ENCODE measurements at places on chromosomes 13 and 19.
A peak's percentile ranks its signal among the peaks of the same experiment; 100 is the strongest.

GRCh38 chr19:4373601-4374497 lies 26.5 kb downstream of the SH3GL1 start:
- no peak for DNase-seq

GRCh38 chr13:26867451-26868091 lies 107.0 kb upstream of the GPR12 start:
- DNase-seq, result no peak

- no peak for DNase-seq
Measured at GRCh38 chr13:35992964-35993363, 138.2 kb downstream of the DCLK1 start.

GRCh38 chr19:32232449-32232848 lies 113.0 kb upstream of the ZNF507 start:
- DNase-seq, result no peak

DNA sequence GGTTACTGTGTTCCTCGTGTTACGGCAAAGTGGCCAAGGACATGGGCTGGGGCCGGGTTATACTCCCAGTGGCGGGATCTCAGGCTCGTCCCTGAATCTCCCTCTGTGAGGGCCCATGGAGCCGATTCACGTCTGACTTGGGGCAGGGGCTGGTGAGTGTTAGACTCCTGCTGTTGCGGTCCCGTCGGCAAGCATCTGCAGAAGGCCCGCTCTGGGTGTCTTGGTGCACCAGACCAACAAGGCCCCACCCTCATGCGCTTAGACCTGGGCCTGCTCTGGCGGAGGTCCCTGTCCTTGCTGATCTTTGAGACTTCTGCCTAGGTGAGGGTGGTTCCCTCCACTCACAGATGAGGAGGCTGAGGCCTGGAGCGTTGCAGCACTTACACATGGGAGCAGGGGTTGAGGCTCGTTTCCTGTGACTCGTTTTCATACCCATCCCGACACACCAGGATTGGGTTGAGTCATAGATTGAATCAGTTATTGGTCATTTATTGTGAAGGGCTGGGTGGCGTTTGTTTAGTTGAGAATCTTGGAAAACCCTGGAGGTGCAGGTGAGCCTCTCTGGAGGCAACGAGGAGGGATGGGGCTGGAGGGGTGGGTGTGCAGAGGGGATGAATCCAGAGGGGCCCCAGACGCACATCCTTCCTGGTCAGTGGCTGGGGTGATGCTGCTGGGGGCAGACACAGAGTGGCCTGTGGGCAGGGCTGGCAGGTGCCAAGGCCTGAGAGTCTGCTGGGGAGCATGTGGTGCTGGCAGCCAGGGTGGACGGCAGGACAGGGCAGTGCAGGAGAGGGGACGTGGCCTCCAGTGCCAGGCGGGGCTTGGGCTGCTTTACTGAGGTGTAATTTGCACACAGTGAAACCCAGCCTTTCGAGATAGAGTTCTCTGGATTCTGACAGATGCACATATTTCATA lies 4.6 kb downstream of the EPN1 start:
- DNase-seq, result no peak

DNA sequence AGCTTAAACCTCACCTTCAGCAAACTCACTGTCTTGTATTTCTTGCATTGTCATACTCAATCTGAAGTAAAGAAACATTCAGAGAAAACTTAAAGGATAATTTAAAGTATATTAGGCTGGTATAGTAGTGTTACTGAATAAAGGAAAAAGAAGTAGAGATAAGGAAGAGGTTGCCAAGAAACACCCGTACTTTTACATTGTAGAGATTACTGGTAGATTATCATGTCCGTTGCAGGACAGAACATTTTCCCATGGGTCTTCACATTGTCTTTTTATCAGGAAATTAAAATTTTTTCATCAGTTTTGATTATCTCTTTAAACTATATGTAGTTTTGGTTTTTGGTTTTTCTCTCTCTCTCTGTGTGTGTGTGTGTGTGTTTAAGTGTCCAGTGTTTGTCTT lies 19.9 kb upstream of the GPR183 start:
- no peak for DNase-seq

GRCh38 chr19:8238251-8238650 lies 29.1 kb downstream of the CERS4 start:
- no peak for DNase-seq

- no peak for DNase-seq
Measured at GRCh38 chr19:49119411-49120324, at the start of gene PPFIA3. Gene PPFIA3, plus strand, starts transcription at chr19:49119544. Its CDS starts 8,330 bp downstream, at chr19:49127874.

- DNase-seq, result no peak
Measured at GRCh38 chr19:6685962-6686627, 16.1 kb upstream of the TNFSF14 start.

DNA sequence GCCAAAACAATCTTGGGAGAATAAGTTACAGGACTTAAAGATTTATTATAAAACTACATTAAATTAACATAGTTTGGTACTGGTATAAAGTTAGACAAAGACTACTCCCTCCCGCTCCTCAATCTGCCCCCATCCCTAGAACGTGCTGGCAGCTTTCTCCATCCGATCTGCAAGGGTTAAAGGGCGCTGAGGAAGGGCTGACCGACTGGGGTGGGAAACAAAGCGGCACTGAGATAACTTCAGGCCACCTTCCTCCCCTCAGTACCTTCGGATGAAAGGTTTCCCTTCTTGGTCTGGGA lies 790 bp upstream of the SUGT1 start:
- no peak for DNase-seq

DNA sequence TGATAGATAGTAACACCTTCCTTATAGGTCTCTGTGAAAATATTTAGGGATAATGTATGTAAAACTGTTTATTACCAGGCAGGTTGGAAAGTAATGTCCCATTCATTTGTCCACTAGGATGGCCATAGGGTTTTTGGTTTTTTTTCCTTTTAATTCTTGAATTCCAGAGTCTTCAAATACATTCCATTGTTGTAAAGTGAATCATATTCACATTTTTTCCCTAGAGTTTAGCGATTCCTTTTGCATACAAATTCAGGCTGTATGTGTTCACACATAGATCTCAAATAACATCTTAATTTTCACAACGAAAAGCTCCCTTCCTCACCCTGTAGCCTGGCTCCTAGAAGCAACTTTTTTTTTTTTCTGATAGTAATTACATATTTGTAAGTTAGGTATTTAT lies 1.8 kb upstream of the ZNF557 start:
- no peak for DNase-seq

- no peak for DNase-seq
Measured at GRCh38 chr13:30551189-30551588, 66.5 kb upstream of the USPL1 start.

DNA sequence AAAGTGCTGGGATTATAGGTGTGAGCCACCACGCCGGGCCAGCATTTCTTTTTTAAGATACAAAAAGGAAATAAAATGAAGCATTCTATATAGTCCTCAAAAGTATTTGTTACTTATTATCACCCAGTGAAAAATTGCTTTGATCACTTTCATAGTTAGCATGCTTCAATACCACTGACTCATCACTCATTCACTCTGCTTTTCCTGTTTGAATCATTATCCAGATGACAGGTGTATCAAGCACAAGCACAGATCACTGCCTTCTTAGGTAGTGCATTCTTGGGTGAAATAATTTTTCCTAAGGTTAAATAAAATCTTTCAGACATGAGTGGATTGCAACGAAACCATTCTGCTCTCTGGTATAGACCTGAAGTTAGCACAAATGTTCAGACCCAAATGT lies 35.8 kb upstream of the SPART start:
- no peak for DNase-seq

GRCh38 chr13:49419276-49419675 lies 24.6 kb downstream of the CAB39L start:
- no peak for DNase-seq

- no peak for DNase-seq
Measured at GRCh38 chr19:18814063-18814462, 17.7 kb upstream of the UPF1 start.

DNA sequence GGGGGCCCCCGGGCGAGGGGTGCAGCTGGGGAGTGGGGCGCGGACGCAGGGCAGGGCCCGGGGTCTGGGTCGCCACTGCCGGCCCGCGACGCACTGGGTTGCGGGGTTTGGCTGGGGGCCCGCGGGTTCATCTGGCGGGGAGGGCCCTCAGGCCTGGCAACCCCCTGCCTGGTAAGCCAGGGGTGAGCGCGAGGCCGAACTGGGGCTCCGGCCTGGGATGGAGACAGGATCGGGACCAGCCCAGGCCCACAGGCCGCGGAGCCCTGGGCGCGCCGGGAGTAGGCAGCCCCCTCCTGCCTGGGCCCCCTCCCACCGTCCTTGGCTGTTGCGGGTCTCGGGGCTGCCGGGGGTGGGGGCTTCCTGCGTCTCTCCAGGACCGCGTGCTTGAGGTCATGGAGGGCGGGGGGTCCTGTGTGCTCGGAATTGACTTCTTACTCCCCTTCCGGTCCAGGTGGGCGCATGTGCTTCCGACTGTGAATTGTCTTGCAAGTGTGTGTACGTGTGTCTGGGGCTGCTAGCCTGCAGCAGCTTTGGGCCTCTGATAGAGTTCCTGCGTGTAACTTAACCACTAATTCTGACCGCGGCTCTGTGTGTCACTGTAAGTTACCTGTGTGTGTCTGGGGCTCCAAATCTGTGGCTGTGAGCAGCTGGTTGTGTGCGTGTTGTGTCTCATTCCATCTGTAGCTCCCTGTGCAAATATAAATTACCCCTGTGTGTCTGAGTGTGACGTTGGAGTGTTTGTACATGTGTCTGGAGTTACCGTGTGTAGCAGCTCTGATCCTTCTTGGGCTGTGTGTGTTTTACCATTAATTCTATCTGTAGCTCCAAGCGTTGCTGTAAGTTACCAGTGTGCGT lies 751 bp downstream of the GRAMD1A start:
- peak; percentile 53 for DNase-seq

GRCh38 chr13:45816427-45816826 lies 35.1 kb downstream of the SIAH3 start:
- no peak for DNase-seq

GRCh38 chr19:47723581-47723940 lies 10.3 kb downstream of the EHD2 start:
- no peak for DNase-seq

GRCh38 chr13:114155926-114156883 lies 22.9 kb upstream of the CFAP97D2 start:
- no peak for DNase-seq

GRCh38 chr19:39829702-39830275 lies 4.2 kb downstream of the DYRK1B start:
- no peak for DNase-seq

DNA sequence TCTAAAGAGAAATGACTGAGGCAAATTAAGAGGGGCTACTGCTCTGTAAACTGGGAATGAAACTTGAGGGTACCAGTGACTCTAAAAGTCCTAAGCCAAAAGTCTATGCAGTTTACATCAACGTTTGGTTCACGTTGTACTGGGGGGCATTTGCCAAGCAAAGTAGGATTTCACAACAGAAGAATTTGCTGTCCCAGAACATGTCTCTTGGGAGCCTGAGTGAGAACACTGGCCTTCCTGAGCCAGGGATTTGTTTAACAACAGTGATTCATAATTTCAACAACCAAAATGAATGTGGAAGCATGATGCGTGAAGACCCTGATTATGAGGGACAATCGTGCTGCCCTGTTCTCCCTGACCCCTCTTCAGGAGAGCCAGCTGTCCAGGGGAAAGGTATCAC lies 178.0 kb downstream of the OXGR1 start:
- no peak for DNase-seq

- no peak for DNase-seq
Measured at GRCh38 chr13:113647351-113648215, 10.4 kb downstream of the ATP4B start.

DNA sequence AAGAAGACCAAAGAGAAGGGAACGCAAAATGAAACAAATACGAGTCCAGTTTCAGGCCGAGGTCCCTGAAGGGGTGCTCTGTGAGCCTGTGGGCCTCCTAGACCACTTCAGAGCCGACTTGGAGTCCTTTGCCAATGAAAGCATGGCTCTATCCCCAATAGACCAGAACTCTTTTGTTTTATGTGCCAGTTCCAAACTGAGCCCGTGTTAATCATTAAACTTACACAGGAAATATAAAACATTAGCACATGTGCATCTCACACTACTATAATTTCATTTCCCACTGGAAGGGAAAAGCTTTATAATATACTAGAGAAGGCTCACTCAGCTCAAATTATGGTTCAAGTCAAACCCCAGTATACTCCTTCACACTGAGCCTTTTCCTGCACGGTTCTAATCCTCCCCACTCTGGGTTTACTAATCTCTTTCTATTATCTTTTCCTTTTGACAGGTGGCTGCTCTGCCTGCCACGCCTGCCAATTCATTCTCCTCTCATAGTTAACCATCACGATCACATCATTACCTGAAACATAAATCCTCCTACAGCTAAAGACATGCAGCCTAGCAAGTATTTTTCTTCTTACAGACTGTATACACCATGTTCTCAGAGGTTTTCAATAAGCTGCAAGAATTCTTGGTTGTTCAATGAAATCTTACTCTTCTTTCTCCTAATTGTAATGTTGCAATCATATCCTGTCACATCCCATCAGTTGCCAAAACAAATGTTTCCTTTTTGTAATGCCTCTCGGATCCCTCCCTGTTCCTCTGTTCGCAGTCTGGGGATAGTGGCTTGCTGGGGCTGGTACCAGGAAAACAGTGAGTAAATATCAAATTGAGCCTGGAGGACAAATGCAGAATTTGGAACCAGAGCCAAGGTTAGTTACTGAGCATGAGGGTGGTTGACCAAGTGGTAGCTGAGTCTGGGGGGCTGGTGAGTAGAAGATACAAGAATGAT lies 18.8 kb upstream of the WASF3 start:
- DNase-seq, result no peak

DNA sequence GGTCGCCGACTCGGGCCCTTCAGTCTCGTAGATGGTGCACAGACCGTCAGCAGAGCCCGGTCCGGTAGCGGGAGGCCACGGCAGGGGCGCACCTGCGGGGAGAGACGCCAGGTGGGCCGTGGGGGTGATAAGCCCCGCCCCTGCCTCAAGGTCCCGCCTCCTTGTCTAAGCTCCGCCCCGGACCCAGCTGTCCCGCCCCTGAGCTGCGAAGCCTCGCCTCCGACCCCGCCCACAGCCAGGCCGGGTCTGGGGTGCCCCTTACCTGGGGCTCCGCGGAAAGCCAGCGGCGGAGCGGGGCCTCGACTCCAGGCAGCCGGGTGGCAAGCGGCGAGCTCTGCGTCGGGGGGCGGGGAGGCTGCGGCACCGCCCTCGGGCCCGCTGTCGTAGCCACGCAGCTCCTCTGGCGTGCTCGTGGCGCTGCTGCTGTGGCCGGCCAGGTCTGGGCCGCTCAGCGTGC lies 4.7 kb downstream of the PRR36 start:
- peak; percentile 76 for DNase-seq

DNA sequence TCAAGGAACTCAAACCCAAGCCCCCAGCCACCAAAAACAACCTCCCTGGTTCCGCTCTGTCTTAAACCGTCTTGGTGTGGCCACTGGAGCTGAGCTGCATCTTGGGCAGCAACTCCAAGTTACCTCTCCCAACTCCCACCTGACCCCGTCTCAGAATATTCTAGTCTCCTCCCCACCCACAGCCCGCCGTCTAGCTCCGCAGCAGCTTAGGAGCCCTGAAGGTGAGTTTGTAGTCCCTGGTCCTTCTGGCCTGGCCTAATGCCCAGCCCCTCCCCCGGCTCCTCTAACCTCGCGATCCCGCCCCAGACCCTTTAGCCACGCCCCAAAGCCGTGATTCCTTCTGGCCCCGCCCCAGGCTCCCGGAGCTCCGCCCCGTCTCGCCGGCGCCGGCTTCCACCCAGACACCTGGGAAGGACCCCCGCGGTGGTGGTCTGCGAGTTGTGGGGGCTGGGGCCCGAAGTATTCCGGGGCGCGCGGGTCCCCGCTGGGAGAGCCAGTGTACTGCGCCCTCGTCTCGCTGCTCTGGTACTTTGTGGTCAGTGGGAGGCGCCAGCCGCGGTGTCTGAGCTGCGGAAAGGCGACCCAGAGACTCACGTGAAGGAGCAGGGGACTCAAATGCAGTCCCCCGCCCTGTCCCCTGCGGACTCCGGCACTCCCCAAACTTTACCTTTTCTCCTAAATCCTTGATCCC lies 2.5 kb upstream of the LHB start:
- DNase-seq, result peak; percentile 67
